Occipital lobe (tissue), 3 donors: ENCODE measurements at places on chromosomes 12 and 14.

DNA sequence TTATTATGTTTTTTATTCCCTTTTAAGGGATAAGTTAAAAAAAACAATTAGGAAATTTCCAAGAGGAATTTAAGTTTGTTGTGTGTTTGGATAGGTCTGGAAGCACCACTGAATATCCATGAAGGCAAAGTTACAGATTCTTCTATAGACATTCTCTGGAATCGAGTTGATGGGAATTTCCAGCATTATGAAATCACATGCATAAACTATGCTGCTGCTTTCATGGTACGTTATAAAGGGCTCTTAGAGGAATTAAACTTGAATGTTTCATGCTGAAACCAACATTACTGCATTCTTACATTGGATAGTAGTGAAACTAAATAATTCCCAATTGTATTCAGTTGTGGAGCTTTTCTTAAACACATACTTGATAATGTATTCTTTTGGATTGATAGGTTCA, 21.5 kb upstream of the PTPRQ start:
- no peak for DNase-seq

GRCh38 chr14:102095231-102095870, 8.5 kb upstream of the HSP90AA1 start:
- DNase-seq: no peak

GRCh38 chr14:48974994-48975393, 611.2 kb downstream of the RPS29 start:
- no peak for DNase-seq

- no peak for DNase-seq
These were observed 41.4 kb downstream of the ZC3H14 start for GRCh38 chr14:88604212-88604611.

DNA sequence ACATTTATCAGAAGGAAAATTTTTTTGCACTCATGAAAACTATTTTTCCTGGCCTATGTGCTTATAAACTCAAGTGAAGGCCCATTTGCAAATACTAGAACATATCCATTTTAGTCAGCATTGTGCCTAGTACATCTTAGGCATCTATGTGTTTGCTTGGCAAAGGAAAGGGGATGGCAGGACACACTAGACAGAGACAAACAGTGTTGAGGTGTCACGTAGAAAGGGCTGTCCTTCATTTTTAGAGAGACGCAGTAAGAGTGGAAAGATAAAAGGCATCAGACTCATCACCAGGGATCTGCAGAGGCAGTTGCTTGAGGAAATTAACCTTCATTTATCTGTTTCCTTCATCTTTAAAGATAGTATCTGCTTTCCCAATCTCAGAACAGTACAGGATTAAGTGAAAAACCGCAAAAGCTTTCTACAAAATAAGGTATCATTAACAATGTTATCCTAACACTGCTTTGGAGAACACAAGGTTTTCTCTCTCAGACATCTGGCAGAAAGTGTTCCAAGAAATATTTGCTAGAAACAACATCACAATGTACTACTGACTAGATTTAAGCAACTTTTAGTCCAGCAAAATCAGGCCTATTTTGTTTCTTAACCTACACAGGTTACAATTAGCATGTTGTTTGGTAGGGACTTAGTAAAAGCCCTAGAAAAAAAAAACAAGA, 2.0 kb downstream of the YBX3 start:
- no peak for DNase-seq

GRCh38 chr12:13379531-13380188, 183.1 kb downstream of the EMP1 start:
- no peak for DNase-seq

- DNase-seq: no peak
These were observed 91.1 kb downstream of the ARMH4 start for GRCh38 chr14:58060898-58061297.

DNA sequence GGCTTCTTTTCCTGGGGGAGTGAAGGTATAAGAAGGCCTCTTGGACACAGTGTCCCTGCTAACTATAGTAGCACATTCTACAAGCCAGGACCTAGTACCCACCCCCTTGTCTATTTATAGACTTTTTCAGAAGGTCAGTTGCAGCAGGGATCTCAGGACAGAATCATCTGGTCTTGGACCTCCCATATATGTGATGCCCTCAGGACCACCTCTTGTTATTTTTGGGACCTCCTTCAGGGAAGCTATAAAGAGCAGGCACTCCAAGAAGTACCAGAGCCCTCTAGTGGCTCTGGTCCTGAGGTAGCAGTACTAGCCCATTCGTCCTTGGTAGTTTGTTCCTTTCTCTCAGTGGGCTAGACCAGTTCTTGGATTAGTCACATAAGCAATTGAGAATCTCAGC, 4.3 kb downstream of the COQ10A start:
- no peak for DNase-seq

DNA sequence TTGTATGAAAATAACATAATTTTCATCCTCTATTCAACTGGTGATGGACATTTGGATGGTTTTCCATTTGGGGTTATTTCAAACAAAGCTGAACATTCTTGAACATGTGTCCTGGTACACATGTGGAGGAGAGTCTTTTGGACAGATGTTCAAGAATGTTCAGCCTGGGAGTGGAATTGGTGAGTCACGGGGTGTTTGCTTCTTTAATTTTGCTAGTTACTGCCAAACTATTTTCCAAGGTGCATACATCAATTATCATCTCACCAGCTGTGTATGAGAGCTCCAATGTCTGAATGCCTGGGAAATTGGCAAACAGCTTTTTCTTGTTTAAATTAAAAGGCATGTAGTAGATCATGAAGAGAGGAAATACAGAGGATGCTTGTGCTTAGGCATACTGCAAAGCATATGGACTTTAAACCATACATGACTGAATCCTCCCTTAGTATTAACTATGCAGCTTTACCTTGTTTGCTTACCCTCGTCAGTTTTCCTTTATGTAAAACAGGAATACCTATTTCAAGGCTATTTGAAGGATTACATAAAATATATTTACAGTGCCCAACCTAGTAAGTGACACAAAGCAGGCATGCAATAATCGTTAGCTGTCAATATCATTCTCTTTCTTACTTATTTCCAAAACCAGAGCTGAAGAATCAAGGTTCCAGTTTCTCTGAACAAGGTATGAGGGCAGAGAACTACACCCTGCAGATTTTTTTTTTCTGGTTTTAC, 152.1 kb downstream of the ITPR2 start:
- DNase-seq: no peak

GRCh38 chr12:49358483-49359141, 8.7 kb upstream of the SPATS2 start:
- peak; percentile 21 for DNase-seq

GRCh38 chr12:52992699-52993557, 13.3 kb upstream of the EIF4B start:
- no peak for DNase-seq

- no peak for DNase-seq
These were observed 407.2 kb downstream of the FSCB start for GRCh38 chr14:44099743-44100488.

GRCh38 chr12:112928978-112929377, 9.3 kb upstream of the OAS3 start:
- no peak for DNase-seq

DNA sequence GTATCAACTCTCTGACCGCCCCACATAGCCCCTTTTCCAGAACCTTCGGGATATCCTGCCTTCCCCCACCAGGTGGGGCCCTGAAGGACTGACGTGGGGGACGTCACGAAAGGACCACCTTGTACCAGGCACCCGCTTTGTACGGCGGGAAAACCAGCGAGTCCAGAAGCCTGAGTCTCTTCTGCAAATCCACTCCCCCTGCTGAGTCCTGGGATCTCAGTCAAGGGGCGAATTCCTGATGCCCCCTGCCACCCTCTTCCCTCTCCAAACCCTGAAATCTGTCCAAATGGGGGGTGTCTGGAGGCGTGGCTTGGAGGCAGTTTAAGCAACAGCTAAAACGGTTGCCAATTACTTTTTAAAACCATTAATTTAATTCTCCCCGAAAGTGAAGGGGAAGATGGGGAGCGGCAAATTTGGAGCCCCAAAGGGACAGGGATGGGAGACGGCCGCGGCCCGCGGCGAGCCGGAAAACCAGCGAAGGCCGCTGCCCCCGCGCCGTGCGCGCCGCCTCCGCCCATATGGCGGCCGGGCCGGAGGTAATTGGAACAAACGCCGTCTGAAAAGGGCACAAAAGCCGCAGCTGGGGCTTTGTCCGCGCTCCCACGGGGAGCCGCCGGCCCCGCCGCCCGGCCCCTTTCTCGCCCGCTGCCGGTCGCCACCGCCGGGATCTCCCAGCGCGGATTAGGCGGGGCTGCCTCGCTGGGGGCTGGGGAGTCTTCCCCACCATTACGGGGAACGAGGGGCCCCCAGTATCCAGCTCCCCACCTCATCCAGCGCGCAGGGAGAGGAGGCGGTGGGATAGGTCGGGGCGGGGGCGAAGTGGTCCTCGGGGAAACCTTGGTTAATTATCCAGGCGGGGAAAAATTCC, 6.6 kb downstream of the LHX5 start:
- DNase-seq: no peak

DNA sequence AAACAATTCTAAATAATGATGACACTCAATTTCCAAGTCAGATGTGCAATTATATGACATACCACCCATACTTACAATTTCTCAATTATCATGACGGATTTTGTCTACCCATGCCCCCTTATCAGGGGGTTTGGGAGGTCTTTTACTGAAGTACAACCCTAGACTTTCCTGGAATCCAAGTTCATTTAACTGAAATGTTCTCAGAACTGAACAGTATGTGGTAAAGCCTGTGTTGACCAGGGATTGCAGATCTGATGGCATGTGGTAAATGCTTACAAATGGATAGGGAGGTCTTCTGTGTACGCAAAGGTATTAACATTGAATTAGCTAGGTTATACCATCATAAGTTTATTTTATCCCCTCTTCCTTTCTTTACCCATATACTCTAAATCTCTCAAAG, 281.8 kb downstream of the CEP128 start:
- DNase-seq: no peak

DNA sequence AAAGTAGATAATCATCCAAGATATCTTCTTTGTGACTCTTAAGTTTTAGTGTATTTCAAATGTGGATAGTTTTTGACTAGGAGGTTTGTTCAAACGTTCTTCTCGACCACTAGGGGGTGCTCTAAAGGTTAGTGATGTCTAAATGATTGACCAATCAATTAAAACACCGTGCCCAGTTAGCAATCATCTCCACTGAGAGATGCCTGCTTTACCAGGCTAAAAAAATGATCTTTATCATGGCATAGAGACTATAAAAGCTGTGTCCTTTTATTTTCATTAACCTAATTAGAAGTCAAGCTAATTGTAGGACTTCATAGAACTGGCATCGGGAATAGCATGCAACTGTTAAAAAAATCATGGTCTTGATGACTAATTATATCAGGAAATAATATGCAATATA, 153.9 kb downstream of the PRKCH start:
- DNase-seq: no peak

- DNase-seq: no peak
These were observed 7.6 kb downstream of the EXOC3L4 start for GRCh38 chr14:103101963-103102688.

GRCh38 chr12:51187370-51187987, 14.5 kb upstream of the TFCP2 start:
- no peak for DNase-seq

DNA sequence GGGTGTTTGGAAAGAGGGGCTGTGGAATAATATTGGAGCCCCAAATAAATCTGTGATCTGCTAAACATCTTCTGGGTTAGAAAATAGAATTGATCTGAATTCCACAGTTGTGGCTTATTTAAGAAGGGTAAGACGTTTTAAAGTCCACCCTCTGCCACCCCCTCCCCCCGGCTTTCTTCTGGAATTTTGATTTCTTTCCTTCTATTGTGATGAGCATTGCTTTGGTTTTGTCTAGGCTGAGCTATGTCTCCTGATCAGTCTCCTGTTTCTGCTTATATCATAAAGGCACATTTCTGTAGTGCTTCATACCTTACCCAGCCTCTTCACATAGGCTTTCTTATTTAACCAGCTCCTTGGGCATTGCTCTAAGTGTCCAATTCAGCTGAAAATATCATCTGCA, 77.3 kb upstream of the SLC38A2 start:
- no peak for DNase-seq

- DNase-seq: no peak
These were observed 40.0 kb downstream of the KIF21A start for GRCh38 chr12:39402922-39403321.
